ENCODE measurements at places on chromosomes 4 and X. TPM values are rescaled to one million over a fixed set of nuclear protein-coding genes. Genes with fewer than 3 reads are reported as not detected.

FAM184B gene
- total RNA-seq: not detected

FGF2 gene
- total RNA-seq: 4.9 TPM

MAGED4 gene
- total RNA-seq: 0.35 TPM

KLB gene
- total RNA-seq: 0.13 TPM

TREX2 gene
- total RNA-seq: 0.19 TPM

NPY2R gene
- not detected for total RNA-seq

CENPU gene
- total RNA-seq: 1.7 TPM

ZNF157 gene
- total RNA-seq: not detected

XAGE1A gene
- total RNA-seq: not detected

- DNase-seq: no peak
These were observed 2.1 kb upstream of the ETDC start for GRCh38 chrX:135307171-135307570.

- DNase-seq: no peak
These were observed 71.9 kb downstream of the LIMCH1 start for GRCh38 chr4:41609851-41610250.

DNA sequence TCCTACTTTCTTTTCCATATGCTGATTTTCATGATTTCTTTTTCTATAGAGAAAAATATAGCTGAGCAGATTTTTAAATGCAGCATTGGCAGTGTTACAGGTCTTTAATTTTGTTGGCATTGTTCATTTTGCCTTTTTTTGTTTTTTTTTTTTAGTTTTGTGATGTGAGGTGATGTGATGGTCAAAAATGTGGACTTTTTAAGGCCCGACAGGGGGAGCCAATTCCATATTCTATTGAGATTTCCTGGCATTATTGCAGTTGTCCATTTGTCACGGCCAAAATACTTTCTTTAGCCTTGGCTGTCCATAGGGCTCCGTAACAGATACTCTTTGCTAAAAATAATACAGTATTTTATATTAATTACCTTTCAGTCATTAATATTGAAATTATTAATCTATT lies 47.8 kb downstream of the SLIT2 start:
- DNase-seq: no peak

DNA sequence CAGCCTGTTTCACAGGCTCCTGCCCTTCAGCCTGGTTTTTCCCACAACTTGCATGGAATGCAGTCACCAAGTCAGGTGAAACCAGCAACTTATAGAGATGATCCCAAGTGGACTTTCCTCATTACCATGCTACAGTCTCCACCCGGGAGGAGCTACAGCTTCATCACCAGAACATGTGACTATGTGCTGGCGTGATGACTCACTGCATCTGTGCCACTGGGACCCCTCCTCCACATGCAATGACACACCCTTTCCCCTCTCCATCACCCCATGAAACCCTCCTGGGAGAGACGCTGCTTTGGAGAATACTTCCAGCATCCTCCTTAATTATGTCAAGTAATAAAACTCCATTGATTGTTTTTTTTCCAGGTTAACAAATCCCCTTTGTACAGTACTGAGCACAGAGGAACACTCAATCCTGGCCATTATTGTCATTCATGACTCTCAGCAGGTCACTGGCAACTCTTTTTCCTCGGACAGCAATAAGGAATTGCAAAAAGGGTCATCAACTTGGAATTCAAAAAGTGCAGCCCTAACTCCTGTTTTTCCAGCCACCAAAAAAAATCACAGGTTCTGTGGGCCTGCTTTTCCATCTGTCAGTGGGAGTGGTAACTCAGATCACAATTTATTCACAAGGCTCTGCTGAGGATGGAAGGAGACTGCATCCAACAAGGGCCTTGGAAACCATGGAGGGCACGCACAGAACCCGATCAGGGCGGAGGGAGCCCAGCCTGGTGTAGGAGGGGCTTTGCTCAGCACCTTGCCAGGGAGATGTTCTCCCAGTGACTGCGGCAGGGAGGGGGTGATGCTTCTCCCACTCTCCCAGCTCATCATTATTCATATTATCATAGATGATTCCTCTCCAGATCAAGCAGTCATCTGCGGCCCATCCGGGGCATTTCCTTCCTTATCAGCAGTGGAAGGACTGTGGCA lies 17.4 kb downstream of the QDPR start:
- no peak for DNase-seq

GRCh38 chr4:122623637-122624166 lies 2.8 kb upstream of the IL21 start:
- no peak for DNase-seq

DNA sequence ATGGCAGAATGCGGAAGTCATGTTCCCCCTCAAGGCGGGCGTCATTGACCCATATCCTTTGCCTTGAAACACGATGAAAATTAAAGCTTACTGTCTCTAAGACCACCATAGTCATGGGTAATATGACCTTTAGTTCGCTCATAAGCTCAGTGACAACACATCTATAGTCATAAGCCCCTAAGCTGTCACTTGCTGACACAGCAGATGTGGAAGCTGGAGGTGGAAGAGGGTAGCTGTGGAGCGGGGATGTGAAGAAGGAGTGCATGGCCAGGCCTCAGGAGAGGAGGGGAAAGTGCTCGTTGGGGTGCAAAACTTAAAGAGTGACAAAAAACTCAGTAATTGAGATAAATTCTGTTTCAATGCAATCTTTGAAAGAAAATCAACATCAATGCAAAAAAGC lies 134.0 kb upstream of the PDLIM3 start:
- no peak for DNase-seq

All from Right ventricle myocardium superior (tissue), 1 donor.